ENCODE measurements at places on chromosomes 13 and 19. TPM values are rescaled to one million over a fixed set of nuclear protein-coding genes. Genes with fewer than 3 reads are reported as not detected.
A peak's percentile ranks its signal among the peaks of the same experiment; 100 is the strongest.

- no peak for DNase-seq
Observed at GRCh38 chr19:18496167-18496979, 25.5 kb downstream of the ELL start.

DNA sequence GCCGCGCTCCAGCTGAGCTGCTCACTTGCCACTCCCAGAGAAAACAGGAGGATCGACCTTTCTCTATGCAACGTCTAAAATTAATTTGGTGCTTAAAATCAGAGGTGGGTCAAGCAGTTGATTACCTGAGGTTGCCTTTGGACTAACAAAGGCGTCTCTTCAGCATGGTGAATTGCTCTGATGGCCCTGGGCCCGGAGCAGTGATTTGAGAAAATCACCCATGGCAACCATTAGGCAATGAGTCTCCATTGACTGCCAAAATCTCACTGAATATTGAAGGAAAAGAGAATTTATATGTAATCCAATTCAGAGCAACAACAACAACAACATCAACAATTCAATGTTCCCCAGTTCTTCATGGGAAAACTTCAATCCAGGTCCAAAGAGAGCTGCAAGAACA, 61.8 kb downstream of the IRS2 start:
- DNase-seq: no peak

The LEUTX gene
- total RNA-seq: not detected

DNA sequence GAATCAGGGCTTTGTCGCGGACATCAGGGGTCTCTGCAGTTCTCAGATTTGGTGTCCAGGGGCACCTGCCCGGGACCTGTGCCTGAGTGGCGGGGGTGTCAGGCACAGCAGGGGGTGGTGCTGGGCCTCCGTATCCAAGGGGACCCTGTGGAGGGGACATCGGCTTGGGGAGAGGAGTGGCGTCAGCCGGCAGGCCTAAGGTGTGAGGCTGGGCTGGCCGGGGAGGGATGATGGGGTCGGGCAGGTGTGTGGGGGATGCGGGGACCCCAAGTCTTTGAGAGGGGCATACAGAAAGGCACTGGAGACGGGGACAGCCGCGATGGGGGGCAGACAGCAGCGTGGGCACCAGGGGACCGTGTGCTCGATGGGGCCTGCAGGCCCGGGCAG, 2.5 kb downstream of the EFNA2 start:
- DNase-seq: no peak

The TMEM91 gene
- 5.2 TPM for total RNA-seq

- no peak for DNase-seq
Observed at GRCh38 chr19:1767464-1767933, 14.2 kb downstream of the ONECUT3 start.

The DAND5 gene
- total RNA-seq: not detected

- no peak for DNase-seq
Observed at GRCh38 chr13:44575741-44576350, at the start of gene TSC22D1. TSS of gene TSC22D1 (minus strand) at chr13:44576330. CDS start at chr13:44576074, 256 bp downstream.

The LIG4 gene
- 13.1 TPM for total RNA-seq

The LGALS14 gene
- total RNA-seq: not detected

DNA sequence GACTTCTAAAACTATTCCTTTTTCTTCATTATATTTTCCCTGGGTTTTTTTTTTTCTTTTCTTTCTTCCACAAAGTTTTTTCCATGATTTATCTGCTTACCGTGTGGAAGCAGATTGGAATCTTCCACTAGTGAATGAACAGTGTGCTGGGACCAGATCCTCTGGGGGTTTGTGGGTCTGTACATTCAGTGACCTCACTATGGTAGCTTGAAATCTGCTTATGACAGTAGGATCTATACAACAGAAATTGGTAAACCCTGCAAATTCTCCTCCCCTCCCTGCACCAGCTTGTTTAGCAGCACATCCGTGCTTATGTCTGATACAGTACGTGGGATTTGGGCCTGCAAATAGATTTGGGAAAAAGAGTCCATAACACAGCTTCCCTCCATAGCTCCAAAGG, 26.0 kb upstream of the MAB21L1 start:
- no peak for DNase-seq

DNA sequence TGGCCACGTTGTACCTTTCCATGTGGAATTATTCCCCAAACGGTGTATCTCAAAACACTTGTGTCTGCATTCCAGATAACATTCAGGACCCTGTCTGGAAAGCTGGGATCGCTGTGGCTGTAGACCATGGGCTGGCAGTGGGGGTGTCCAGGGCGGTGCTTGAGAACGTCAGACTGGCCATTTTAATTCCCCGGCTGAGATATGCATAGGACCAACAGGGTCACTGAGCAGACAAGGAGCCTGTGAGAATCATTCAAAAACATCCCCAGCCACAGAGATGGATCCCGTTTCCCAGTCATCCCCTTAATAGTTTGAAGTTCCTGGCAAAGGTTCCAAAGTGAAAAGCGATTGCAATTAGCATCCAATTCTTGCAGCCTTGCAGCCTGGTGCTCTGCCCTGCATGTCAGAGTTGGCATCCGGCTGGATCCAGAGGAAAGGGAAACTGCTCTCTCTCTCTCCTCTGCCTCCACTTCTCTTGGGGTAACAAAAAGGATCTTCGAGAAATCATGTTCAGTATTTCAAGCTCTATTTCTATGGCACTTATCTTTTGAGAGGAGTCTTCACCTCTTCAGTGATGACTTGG, 41.6 kb downstream of the IFT88 start:
- DNase-seq: no peak

DNA sequence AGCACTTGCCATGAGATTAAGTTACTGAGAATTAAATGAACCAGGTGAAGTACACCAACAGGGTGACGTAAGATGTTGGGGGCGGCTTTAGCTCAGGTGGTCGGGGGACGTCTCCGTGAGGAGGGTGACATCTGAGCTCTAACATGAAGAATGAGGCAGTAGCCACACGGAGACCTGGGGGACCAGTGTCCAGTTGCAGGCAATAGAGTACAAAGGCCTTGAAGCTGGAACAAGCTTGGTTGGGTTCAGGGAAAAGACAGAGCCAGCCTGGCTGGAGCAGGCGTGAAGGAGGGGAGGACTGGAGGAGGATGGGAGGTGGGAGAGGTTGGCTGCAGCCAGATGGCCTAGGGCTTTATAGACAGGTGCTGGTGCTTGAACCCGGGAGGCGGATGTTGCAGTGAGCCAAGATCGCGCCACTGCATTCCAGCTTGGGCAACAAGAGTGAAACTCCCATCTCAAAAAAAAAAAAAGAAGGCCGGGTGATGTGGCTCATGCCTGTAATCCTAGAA, 1.6 kb downstream of the SPINT2 start:
- no peak for DNase-seq

DNA sequence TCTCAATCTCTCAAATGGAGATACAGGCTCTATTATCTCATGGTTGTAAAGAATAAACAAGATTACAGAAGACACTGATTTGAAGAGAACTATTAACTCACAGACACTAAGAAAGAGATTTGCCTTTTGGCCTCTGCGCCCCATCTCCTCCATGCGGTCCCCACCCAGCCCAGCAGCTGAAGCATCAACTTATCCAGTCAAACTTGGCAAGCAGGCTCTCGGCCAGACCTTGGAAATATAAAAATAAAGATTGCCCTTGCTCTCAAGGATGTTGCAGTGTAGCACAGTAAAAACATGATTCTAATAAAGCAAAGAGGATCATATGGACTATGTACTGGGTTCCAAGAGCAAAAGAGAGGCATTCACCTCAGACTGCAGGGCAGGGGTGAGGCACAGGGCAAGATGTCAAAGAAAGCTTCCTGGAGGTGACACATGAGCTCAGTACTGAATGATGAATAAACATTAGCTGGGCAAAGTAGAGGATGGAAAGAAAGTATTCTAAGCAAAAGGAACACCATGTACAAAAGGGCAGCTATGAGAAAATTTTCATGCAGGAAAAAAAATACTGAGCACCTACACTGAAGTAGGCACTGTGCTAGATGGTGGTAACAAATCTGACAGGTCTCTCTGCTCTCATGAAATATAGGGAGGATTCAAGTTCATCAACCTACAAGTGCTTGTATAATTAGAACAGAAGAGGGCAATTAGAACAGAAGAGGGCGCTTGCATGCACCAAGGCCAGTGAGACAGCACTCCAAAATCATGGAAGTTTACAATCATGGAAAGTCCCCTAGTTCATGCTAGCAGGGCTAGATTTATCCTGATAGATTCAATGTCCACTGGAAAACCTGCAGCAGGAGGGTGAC, 85.0 kb downstream of the SACS start:
- no peak for DNase-seq

- DNase-seq: no peak
Observed at GRCh38 chr13:100522618-100523309, 65.8 kb downstream of the GGACT start.

- no peak for DNase-seq
Observed at GRCh38 chr19:40671404-40671803, 19.0 kb downstream of the NUMBL start.

The KLF1 gene
- total RNA-seq: not detected

The MYH14 gene
- 0.07 TPM for total RNA-seq

- DNase-seq: no peak
Observed at GRCh38 chr19:52626915-52627314, 11.2 kb downstream of the ZNF83 start.

DNA sequence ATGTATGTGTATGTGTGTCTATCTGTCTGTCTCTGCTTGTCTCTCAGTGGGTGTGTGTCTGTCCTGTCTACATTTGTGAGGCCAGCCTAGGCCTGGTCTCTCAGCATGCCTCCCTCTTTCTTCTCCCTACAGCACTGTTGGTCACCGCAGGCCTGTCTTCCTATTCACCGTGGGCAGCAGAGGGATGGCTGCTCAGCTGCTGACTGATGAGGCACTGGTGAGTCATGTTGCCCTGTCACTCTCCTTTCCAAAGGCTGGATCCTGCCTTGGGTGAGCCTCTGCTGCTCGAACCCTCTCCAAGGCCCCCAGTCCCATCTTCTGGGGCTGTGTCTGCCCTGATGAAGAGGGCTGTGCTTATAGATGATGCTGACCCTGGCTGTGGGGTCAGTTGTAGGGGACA, 6.3 kb downstream of the ZNF71 start:
- no peak for DNase-seq

DNA sequence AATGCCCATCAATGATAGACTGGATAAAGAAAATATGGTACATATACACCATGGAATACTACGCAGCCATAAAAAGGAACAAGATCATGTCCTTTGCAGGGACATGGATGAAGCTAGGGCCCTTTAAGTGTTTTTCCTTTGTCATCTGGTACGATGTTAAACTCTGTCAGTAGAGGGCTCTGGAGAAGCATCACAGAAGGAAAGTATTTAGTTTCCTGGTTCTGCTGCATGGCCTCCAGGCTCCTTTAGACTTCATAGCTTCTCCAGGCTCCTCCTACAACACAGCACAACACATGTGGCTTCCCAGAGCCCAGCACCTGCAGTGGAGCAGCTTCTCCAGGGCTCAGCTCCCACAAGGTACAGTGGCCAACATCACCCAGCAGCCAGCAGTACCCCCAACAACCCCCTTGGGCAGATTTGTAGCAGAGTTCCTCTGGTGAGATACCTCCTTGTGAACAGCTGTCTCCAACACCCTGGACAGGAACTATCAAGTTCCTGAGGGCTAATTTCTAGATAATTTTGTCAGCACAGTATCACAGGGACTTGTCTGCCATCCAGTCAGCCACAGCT, 63.4 kb downstream of the KCTD12 start:
- peak; percentile 41 for DNase-seq

- no peak for DNase-seq
Observed at GRCh38 chr19:10882108-10882457, 10.7 kb downstream of the CARM1 start.

DNA sequence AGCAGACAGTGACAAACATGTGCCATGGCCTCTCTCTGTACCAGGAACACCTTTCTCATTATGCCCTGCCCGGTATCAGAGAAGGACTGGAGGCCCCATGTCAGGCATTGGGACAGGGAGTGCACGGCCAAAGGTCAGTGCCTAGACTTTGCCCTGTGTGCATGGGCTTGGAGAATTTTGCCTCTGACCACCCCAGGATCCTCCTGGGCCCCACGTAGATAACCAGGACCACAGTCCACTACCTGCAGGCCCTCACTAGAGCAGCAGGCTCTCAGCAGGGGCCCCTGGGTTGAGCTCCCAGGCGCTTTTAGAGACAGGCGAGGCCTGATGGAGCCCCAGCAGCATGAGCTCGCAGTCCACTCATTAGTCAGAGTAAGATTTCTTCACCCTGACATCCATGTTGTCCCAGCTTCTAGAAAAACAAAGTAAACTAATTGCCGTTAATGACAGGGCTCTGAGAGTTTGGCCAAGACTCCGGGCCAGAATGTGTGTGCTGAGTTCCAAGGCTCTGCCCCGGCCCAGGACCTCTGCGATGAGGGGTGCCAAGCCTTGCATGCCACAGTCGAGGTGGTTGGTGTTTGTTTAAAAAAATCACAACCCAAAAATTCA, 42.7 kb downstream of the CAPN12 start:
- DNase-seq: no peak

The GARIN5A gene
- not detected for total RNA-seq

DNA sequence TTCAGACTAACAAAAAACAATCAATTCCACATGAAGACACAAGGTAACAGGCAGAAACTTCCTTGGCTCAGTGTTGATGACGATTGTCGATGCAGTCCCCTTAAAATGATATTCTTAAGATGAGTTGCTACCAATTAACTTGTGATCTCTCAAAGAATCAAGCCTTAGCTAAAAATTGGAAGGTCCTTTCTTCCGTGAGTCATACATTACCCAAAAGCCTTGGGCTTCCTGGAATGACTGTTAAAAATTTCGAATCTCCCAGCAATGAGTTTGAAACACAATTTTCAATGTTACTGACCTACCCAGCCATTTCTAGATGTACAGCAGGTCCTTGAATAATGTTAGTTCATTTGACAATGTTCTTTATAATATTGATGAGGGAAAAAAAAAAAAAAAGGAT, 28.0 kb upstream of the RB1 start:
- DNase-seq: no peak

- no peak for DNase-seq
Observed at GRCh38 chr19:19538061-19538784, at the start of gene CILP2. TSS of gene CILP2 (plus strand) at chr19:19538265. CDS start at chr19:19538350, 85 bp downstream.

DNA sequence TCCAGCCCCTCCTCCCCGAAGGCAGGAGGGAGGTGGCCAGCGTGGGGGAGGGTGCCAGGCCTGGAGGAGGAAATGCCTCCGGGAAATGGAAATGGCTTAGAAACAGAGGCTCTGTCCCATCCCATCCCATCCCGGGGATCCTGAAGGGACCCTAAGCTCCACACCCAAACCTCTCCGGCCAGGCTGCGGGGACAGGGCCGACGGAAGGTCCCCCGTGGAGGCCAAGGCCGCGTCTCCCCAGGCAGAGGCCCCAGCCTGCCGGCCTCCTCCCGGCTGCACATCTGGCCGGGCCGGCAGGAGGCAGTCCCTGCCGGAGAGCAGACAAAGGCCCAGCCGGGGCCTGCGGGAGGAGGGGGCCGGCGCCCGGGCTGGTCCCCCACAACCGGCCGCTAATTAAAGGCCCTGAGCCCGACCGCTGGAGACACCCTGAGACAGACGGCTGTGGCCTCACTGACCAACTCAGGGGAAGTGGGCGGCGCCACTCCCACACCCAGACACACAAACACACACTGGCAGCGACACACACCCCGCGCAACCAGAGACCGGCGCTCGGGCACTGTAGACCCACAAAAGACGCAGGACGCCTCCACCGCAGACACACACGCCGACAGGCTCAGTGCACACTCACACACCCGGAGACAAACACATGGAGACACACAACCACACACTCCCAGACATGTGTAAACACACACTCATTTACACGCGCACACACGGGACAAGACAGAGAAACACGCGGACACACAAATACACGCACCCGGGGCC, 1.1 kb downstream of the ADAMTS10 start:
- no peak for DNase-seq

All from pulmonary artery endothelial cell (primary cell).